ENCODE measurements at places on chromosomes 1 and 21. TPM values are rescaled to one million over a fixed set of nuclear protein-coding genes. Genes with fewer than 3 reads are reported as not detected.

DNA sequence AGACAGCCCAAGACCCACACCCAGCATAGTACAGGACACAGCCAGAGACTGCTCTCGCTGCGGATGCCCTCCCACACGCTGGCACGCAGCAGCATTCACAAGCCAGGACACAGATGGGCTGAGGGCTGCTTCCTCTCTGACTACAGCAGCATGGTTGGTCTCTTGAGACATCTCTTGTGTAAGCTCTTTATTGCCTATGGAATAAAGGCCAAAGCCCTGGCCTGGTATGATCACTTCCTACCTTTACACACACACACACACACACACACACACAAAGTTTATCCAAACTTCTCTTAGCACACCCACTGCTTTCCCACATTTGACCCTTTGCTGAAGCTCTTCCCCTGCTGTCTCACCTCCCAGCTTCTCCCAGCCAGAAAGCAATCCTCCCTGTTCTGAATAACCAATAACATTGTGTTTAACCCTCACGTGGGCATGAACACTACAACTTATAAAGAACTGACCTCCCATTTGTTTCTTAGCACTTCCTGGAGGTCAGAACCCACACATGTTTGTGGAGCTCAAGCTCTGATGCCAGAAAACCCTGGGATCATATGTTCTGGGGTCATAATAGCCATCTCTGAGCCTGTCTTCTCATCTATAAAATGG lies 1.2 kb upstream of the LUZP1 start:
- no peak for DNase-seq

DNA sequence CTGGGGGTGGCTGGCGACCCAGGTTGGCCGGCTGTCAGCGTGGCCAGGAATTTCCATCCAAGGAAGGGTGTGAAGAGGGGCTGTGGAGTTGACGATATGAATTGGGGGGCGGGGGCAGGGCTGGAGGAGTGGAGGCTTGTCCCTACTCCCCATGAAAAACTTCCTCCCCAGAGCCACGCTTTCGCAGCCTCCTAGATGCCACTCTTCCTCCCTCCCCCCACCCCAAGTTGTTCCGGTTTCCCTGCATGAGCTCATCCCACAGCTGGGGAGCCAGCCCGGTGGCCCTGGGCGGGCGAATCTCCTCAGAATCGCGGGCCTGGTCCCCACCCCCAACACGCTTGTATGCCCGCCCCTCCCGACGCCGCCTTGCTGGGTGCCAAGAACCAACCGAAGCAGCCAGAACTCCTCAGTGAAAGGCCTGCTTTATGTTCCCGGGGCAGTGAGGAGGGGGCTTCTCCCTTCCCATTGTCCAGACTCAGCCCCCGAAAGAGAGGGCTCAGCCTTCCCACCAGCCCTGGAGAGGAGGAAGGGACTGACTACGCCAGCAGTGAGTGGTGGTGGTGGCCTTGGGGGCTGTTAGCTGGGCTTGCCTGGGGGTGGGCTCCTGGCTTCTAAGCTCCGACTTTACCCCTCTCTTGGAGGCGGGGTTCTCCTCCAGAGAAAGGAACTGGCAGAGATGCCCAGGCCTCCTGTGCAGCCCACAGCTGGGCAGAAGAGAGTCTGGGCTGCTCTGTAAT lies 1.8 kb upstream of the CSMD2 start:
- no peak for DNase-seq

DNA sequence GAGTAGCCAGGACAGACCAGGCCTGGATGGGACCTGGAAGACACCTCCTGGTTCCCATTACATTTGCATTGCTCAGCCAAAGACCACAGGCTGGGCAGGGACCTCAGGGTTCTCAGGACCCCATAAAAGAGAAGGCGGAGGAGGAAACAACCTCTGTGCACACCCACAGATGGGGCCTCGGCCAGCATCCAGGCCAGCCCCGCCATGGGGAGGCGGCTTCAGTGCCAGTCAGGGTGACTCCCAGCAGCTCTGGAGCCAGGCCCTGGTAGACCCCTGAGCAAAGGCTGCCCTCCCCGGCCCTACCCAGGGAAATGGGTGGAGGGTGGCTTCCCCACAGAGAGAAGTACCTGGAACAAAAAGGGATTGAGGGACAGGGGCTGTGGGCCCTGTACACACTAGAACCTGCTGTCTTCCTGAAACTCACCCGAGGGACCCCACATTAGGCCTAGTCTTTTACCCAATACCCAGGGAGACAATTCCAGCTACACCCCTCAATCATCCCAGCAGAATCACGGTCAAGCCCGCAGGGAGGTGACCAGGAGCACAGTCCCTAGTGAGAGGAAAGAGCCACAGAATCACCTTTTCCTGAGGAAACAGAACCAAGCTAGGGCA lies 64.5 kb downstream of the PSMG1 start:
- no peak for DNase-seq

DNA sequence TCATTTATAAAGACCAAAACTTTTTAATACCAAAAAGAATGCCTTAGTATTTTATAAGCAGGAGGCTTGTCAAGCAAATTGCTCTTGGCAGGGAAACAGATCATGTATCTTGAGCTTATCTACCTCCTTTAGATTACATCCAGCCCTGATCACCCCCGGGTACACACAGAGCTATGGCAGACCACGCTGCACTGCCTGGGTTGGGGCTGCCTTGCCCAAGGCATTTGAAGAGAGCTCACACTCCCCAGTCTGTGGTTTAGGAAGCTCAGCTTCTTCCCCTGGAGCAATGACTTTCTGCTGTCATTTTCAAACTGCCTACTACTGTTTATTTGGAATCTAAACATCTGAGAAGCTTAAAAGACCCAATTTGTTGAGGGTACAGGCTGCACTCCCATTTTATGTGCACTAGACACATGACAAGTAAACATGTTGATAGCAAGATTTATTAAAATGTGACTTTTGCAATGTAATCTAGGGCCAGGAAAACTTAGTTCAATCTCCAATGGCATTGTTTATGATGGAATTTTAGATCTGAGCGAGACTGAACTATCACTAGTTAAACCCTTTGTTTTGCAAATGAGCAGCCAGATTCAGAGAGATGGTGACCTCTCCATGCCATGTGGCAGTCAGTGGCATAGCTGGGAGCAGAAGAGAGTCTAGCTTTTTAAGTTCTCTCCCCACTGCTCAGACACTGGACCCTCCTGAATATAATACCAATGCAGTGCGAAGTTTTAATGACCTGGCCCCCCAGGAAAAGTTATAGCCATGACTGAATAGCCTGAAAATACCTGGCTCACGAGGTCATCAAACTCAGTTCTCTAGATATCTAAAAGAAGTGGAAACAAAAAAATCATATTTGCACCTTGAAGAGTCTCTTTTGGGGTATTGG lies 214.9 kb downstream of the HLX start:
- DNase-seq = no peak

GRCh38 chr1:74763807-74764206 lies 30.9 kb downstream of the TYW3 start:
- no peak for DNase-seq

- DNase-seq = peak; percentile 56
Observed at GRCh38 chr1:204763773-204764427, 78.4 kb upstream of the LRRN2 start.

DNA sequence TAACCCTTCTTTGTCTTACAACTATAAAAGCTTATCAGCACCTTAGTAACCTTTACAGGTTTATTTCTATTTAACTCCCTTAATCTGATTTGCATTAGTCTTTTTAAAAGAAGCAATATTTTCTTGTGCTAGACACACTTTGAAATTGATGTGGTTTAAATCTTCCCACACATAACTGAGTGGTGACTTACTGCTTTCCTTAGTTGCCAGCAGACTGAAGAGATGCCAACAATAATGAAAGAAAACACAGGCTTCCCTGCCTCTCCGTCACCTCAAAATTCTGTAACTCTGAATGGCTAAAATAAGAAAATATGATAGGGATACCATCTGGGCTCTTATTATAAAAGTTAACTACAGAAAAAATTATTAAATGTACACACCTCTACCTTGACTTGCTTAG lies 196.8 kb downstream of the PTBP2 start:
- DNase-seq = no peak

DNA sequence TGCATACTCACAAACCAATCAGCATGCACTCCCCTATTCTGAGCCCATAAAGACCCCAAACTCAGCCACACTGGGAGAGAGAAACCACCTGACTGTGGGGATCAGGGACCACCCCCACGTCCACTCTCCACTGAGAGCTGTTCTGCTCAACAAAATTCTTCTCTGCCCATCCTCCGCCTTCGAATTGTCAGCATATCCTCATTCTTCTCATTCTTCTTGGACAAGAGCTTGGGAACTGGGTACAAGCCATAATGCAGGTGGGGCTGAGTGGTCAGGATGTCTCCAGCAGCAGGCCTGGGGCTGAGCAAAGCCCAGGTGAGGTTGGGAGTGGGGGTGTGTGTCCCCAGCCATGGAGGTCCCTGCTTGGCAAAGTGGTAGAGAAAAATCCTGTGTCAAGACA lies 34.6 kb upstream of the IFNGR2 start:
- no peak for DNase-seq

- DNase-seq = no peak
Observed at GRCh38 chr1:7374563-7375160, 396.4 kb upstream of the VAMP3 start.

DNA sequence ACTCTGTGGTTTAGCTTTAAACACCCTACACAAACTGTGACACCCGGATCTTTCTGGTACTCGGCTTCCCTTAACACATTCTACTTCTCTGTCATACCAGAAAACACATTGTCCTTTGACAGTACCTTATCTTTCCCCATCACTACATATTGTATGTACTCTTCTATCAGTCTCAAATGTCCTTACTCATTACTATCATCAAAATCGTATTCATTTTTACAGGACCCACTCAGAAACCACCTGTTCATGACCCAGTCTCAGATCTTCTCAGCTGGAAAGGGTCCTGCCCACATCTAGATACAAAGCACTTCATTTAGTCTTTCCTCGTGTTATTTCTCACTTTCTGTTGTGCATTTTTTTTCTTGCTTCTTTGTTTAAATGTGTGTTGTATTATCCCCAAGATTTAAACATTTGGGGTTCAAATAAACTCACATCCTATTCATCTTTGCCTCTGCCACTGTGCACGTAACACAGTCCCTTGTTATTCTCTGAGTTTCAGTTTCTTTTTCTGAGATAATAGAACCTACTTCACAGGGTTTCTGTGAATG lies 27.7 kb downstream of the CD34 start:
- DNase-seq = peak; percentile 43

DNA sequence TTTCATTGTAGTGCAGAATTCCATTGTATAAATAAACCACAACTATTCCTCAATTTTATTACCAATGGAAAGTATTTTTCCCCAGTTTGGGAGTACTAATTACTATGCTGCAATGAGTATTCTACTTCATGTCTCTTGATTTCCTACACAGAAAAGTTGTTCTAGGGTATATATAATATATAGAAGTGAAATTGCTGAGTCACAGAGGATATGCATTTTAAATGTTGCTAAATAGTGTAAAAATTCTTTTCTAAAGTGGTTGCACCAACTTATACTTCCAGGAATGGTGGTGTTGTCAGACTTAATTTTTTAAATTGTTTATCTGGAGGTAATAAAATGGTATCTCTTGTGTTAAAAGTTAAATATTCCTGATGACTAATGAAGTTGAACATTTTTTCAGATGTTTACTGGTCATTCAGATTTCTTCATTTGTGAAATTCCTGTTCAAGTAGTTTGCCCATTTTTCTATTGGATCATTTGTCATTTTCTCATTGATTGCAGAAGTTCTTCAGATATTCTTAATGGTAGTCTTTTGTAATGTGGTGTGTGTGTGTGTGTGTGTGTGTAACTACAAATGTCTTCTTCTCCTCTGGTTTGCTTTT lies 19.1 kb upstream of the MYOG start:
- no peak for DNase-seq

DNA sequence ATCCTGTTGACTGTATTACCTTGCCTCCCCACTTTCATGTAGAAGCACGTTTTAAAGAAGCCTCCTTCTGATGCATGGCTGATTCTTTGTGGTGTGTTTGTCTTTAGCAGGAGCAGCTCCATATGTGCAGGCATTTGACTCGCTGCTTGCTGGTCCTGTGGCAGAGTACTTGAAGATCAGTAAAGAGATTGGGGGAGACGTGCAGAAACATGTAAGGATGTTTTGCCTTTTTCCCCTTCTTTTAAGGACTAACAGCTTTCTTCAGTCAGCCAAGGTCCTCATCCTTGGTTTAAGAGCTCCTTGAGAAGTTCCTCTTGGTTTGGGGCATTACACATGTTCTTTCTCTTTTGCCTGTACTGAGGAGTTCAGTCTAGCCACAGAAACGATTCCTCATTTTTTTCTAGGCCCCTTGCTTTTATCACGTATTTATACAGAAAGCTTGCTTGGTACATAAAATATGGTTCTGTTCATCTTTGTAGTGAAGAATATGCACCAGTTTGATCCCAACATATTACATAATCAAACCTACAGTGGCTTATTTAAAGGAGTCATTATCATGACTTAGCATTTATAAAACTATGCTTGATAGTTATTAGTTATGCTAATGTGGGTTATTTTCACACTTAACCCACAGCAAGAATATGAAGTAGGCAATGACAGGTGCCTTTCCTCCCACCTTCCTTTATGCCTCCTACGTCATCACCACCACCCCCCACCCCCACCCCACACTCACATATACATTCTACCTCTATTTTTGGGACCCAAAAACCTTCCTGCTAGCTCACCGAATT lies 19.6 kb downstream of the CAP1 start:
- DNase-seq = no peak

DNA sequence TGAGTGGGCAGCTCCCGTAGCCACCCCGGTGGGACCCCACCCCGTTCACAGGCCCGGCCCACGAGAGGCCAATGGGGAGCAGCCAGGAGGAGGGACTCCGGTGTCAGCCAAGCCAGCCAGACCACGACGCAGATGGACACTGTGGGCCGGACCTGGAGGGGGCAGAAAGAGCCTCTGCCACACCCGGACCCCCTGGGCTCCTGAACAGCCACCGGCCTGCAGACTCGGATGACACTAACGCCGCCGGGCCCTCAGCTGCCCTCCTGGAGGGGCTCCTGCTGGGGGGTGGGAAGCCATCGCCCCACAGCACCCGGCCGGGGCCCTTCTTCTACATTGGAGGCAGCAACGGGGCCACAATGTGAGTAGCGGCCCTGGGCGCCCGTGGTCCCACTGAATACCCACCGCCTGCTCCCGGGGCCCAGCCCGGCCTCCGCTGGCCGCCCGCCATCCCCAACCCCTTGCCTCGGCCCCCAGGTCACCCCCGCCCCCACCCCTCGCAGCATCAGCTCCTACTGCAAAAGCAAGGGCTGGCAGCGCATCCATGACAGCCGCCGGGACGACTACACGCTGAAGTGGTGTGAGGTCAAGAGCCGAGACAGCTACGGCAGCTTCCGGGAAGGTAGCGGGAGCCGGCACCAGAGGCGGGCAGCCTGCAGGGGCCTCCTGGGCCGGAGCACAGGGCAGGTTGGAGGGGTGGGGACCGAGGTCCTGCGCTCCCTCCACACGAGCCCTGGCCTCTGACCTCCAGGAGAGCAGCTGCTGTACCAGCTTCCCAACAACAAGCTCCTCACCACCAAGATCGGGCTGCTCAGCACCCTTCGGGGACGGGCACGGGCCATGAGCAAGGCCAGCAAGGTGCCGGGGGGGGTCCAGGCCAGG lies 6.5 kb downstream of the TTLL10 start:
- no peak for DNase-seq

The SLC35F3 gene
- total RNA-seq = not detected

The LCE1D gene
- not detected for total RNA-seq

The FAAP20 gene
- 38.4 TPM for total RNA-seq

The TMCC2 gene
- total RNA-seq = 0.90 TPM

The ATAD3C gene
- total RNA-seq = 1.5 TPM

The ERICH3 gene
- not detected for total RNA-seq
